ENCODE measurements at places on chromosomes 4 and X.

GRCh38 chr4:7132249-7132648, 60.1 kb upstream of the SORCS2 start:
- no peak for DNase-seq

GRCh38 chr4:150258569-150258968, 180.3 kb downstream of the DCLK2 start:
- no peak for DNase-seq

DNA sequence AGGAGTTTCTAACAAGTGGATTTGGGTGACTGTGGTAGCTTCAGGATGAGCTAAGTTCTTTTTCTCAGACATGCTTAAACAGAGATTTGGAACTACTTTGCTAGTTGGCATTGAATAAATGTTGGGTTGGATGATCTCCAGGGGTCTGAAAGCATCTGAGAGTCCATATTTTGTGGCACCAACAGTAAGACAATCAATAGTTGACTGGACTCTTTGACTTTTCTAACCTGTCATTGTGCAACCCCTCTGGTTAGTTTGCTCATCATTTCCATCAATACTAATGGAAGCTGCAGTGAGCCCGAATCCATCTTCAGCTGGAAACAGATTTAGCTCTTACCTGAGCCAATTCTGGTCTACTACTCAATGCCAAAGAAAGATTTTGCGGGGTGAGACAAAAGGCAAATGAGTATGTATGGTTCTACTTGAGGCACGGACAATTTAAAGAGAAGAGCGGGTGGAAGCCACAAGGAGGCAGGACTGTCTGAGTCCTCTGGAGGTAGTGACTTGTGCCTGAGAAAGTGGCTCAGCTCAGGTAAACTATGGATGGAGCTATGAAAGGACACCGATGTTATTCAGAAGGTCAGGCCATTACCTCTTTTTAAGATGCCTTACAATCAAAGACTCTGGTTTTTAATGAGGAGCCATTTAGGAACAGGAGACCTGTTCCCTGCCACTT, 118.7 kb downstream of the MID1IP1 start:
- DNase-seq: no peak

- no peak for DNase-seq
These were observed 19.5 kb downstream of the SMPX start for GRCh38 chrX:21738210-21738949.

- peak; percentile 61 for DNase-seq
These were observed 45.2 kb downstream of the TRIM2 start for GRCh38 chr4:153249199-153250041.

DNA sequence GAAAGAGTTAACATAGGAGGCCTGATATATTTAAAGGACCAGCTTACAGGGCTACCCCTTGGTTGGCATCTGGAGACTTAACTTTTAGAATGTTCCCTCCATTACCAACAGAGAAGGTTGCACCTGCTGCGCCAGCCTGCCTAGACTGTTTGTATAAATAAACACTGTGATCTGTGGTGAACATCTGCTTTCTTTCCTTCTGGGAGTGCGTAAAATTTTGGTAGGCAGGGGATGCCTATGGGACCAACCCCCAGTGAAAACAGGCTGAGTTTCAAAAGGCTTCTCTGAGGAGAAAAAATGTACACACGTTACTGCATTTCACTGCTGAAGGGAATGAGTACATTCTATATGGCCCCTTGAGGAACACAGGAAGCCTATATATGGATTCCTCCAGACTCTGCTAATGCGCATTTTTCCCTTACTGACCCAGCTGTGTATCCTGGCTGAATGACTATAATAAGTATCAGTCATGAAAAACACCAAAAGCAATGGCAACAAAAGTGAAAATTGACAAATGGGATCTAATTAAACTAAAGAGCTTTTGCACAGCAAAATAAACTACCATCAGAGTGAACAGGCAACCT, 13.8 kb downstream of the CENPC start:
- no peak for DNase-seq

DNA sequence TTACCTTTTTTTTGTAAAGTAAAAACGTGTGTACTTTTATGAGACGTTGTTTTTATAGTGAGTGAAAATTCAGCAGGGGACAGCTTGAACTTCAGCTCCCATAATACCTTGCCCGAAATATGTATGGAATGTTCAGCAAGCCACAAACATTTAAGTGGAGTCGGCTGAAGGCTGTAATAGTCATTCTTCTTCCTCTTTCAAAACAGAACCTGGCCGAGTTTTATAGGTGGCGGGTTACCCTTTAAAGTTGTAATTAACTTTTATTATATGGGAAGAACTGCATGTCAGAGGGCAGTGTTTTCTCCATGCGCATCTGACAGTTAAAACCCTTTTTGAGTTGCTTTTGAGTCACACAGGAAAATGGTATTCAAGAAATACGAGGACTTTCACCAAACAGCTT, 50.7 kb downstream of the CLDN34 start:
- no peak for DNase-seq

GRCh38 chr4:98469771-98470170, 188.6 kb downstream of the TSPAN5 start:
- DNase-seq: no peak

DNA sequence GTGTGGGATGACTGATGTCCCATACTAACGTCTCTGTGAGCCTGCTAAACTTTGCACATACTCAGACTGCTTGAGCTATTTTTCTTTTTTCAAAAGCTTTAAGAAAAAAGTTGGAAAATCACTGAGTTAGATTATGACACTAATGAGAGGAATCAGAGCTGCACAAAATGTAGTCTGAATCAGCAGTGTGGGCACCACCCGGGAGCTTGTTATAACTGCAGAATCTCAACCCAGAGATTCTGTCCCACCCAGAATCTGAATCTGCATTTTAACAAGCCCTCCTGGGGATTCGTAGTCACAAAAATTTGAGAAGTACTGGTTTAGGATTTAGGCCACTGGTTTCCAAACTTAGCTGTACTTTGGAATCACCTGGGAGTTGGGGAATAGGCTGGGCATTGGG, 102.1 kb upstream of the MID1IP1 start:
- DNase-seq: no peak

DNA sequence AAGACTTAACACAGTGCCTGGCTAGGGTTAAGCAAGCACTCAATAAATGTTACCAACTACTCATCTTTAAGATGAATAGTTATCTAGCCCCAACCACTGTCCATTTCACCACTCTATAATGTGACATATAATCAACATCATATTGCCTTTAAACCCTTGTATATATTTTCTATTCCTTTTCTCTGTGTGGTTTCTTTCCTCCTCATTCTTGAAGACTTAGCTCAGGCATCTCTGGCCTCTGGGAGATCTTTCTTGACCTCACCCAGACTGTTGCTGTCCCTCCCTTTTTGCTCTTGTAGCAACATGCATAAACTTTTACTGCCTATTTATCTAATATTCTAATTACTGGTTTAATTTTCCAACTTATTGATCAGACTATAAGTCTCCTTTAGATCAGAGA, 249.9 kb upstream of the MAB21L2 start:
- DNase-seq: no peak

- no peak for DNase-seq
These were observed 32.8 kb downstream of the CEP44 start for GRCh38 chr4:174316546-174316945.

DNA sequence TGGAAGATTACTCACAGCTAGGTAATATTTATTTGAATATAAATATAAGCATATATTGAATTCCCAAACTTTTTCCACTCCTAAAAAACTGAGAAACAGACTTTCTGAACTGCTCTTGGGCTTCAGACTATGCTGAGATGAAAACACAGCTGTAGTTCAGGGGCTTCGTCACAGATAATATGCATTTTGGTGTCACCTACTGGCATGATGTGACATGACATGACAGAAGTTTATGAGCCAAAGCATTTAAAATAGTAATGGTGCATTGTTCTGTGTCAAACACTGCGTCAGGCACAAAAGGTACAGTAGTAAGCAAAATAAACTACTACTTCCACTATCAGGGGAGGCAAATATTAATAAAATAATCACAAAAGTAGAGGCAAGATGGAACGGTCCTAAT, 171.3 kb downstream of the BTC start:
- no peak for DNase-seq

- DNase-seq: no peak
These were observed 56.8 kb downstream of the SLC39A8 start for GRCh38 chr4:102288497-102288896.

GRCh38 chr4:5568931-5569330, 139.4 kb downstream of the EVC2 start:
- no peak for DNase-seq

- no peak for DNase-seq
These were observed 193.0 kb downstream of the MGST2 start for GRCh38 chr4:139858436-139859205.

GRCh38 chrX:16745659-16746058, 26.2 kb downstream of the SYAP1 start:
- no peak for DNase-seq

- no peak for DNase-seq
These were observed 109.2 kb upstream of the FAT1 start for GRCh38 chr4:186832906-186833305.

GRCh38 chr4:93918856-93919255, 90.3 kb downstream of the ATOH1 start:
- no peak for DNase-seq

- DNase-seq: no peak
These were observed at the start of gene ANK2 for GRCh38 chr4:113049421-113050370. Gene ANK2 (plus strand): TSS chr4:113049653. CDS start chr4:113049729, 76 bp downstream.

- DNase-seq: no peak
These were observed 72.4 kb downstream of the PCYT1B start for GRCh38 chrX:24574743-24575142.

- DNase-seq: no peak
These were observed 930.2 kb upstream of the DIAPH2 start for GRCh38 chrX:95754411-95754810.

Measured in activated T-helper 1 cell treated with anti-CD3 and anti-CD28 coated beads, Interleukin-2, amount 50 U/mL, for 16 hours (primary cell).